ENCODE measurements at places on chromosomes 3 and 15. TPM values are rescaled to one million over a fixed set of nuclear protein-coding genes. Genes with fewer than 3 reads are reported as not detected.

BRK1 gene
- total RNA-seq = 82.6 TPM

HGD gene
- 0.73 TPM for total RNA-seq

OR5K2 gene
- not detected for total RNA-seq

DNA sequence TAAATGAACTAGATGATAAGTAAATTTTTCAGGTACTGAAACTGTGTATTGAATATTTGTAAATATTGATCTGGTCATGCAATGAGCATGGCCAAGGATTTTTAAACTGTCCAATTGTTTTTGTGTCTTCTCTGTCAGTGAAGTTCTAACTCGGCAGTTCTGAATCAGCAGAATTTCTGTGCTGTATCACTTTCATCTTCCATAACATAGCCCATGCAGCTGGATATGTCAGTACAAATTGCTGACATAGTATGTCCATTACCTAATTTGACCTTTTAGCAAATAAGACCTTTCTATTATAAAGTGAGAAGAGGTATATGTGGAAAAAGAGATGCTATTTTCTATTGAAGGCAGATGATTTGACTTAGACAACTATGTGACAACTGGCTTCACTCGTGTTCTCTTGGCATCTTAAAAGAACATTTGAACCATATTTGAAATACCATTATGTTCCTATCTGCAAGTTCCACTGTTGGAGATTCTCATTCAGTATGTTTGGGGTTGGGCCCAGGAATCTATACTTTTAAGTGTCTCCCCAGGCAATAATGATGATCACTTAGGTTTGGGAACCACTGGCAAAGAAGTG is 90.4 kb downstream of the CMSS1 start:
- no peak for DNase-seq

CHST13 gene
- total RNA-seq = 0.16 TPM

DNA sequence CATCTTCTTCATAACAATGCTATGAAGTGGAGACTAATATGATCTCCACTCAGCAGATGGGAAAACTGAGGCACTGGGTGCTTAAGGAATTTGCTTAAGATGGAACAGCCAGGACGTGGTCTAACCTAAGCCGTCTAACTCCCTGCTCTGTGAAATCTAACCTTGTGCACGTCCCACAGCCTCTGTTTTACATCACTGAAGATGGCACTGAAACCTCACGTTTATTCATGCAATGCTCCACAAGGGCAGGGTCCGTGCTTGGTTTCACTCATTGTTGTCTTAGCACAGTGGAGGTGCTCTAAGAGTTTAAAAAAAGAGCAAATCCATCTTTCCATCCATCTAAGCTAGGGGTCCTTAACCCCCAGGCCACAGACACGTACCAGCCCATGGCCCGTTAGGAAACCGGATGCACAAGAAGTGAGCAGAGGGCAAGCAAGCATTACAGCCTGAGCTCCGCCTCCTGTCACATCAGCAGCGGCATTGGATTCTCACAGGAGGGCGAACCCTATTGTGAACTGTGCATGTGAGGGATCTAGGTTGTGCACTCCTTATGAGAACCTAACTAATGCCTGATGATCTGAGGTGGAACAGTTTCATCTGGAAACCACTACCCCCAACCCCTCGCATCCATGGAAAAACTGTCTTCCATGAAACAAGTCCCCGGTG is 118.0 kb downstream of the FOXP1 start:
- DNase-seq = no peak

CPN2 gene
- 0.35 TPM for total RNA-seq

DNA sequence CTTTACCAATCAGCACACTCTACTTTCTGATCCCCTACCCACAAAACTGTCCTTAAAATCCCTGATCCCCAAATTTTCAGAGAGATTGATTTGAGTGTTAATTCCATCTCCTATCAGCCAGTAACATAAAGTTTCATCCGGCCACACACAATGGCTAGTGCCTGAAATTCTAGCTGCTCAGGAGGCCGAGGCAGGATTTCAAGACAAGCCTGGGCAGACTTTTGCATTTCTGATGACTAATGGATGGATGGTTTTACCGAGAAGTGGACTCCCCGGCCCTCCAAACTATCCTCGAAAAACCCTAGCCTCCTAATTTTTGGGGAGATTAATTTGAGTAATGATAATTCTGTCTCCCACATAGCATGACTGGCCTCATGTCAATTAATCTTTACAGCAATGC is 269.8 kb upstream of the POU1F1 start:
- no peak for DNase-seq

RPL29 gene
- total RNA-seq = 466 TPM

GRCh38 chr3:58038675-58039292 is 30.6 kb downstream of the FLNB start:
- DNase-seq = no peak

- DNase-seq = no peak
Measured at GRCh38 chr3:187080799-187081450, 58.4 kb downstream of the RPL39L start.

DCBLD2 gene
- total RNA-seq = 67.7 TPM

COLQ gene
- total RNA-seq = 41.7 TPM

- DNase-seq = no peak
Measured at GRCh38 chr3:60323651-60324050, 927.6 kb downstream of the FHIT start.

DNA sequence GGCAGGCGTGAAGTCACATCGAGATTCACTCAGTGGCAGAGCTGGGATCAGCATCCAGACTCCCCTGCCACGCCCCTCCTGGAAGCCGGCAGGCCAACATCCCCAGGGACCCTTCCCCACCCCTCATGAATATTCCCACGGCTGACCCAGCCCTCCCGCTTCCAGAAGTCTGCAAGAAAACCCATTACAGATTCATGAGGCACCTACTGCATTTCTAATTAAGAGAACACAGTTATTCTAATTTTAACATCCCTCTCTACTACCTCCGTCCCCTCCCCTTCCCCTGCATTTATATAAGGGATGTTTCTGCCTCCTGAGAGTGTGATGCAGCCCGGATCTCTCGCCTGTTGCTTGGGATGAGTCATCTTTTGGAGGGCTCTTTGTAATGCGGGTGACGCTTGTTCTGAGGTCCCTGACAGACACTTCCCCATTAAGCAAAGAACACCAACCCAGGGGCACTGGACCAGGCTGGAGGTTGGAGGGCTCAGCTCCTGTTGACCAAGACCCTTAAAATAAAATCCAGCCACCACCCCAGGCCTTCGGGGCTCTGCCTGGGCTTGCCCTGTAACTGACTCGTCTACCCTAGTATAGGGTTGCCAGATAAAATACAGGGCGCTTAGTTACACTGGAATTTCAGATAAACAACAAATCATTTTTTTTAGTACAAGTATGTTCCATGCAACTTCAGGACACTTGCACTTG is 118.7 kb downstream of the NUP210 start:
- no peak for DNase-seq

GRCh38 chr3:71444861-71445259 is 138.7 kb downstream of the FOXP1 start:
- no peak for DNase-seq

RYR3 gene
- total RNA-seq = 0.54 TPM

C3orf80 gene
- 0.94 TPM for total RNA-seq

GRCh38 chr15:79172032-79172481 is 81.5 kb upstream of the RASGRF1 start:
- no peak for DNase-seq

VEPH1 gene
- 0.78 TPM for total RNA-seq

GOLGA8G gene
- total RNA-seq = not detected

GRCh38 chr3:47476330-47476626 is 537 bp upstream of the SCAP start:
- DNase-seq = no peak

DNA sequence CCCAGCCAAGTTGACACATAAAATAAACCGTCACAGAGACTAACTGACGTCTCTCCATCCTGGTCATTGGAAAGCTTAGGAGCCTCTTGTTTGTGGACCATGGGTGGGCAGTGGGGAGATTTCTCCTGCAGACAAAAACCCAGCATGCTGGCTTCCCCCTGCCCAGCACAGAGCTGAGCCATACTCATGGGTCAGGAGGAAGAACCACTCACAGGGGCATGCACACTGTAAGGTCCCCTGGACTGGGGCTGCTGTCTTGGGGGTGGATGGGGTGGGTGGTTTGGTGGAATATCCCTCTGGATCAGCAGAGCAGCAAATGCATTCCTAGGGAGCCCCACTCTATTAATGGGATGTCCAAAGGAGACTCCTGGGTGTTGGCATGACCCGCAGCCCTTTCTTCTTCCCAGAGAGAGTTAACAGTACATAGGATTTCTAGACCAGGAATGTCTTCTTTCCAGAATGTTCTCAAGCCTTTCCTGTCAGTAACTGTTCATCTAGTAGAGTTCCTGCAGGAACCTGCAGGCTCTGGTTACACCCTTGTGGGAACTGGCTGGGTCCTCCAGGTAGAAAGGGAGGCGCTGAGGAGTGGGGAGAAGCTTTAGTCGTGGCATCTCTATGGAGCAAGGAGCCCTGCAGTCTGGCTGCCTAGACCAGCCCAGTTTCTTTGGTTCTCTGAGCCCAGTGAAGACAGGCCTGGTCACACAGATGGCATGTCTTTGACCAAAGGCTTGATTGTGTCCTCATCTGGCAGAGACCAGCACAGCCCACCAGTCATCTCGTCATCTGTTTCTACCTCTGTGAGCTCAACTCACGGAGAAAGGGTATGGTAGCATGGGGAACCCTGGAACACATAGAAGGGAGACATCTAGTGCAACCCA is 73.4 kb upstream of the PRR23C start:
- DNase-seq = peak; percentile 64

TTC21A gene
- 3.0 TPM for total RNA-seq

GRCh38 chr3:155790272-155790925 is 15.7 kb downstream of the C3orf33 start:
- DNase-seq = no peak

GRCh38 chr3:45188719-45189659 is 37.1 kb downstream of the TMEM158 start:
- DNase-seq = no peak

- no peak for DNase-seq
Measured at GRCh38 chr3:176692199-176692965, 504.9 kb downstream of the TBL1XR1 start.

DNA sequence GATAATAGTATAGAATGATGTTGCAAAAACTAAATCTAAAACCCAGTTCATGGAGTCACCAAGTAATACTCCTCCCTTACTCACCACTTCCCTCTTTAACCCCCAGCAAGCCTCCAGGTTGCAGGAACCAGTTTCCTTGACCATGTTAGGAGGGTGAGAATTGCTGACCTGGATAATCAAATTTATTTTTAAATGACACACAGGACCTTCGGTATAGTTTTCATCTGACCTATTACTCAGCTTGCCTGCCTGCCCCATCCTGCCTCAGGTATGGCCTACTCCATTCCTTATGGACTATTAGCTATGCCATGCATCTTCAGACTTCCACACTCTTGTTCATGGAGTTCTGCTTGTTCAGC is 883 bp downstream of the RTP4 start:
- DNase-seq = no peak

DNA sequence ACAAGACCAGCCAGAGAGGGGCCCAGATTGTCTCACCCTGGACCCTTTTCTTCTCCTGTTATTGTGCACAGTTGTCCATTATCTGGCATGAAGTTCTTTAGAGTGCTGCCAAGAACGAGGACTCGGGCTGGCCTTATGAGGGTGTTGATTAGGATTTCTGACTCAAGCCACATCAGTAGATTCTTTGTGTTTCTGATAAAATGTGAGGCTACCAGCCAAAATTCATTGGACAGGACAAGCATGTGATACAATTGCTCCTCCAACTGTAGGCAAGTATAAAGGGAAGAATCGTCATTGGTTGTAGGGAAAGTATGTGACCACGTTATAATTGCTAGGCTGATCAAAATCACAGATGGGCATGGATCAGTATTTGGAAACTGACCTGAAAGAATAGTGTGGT is 99.2 kb upstream of the TMC3 start:
- DNase-seq = no peak

- DNase-seq = no peak
Measured at GRCh38 chr3:56860939-56861338, 59.2 kb upstream of the ARHGEF3 start.

DNA sequence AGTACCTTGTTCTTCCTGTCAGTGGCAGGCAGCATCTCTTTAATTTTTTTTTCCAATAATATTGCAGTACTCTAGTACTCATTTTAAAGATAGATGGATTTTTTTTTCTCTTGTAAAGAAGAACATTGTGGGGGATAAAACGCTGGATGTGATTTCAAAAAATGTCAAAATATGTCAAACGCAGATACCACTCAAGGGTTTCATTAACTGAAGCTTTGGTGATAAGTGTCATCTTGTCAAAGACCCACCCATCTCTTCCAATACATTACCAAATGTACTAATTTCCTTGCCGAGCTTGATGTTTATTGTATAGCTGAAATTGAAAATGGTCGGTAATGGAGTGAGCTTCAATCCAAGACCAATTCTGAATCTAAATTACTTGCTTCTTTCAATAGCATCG is 332.4 kb upstream of the SOX2 start:
- DNase-seq = no peak

DNA sequence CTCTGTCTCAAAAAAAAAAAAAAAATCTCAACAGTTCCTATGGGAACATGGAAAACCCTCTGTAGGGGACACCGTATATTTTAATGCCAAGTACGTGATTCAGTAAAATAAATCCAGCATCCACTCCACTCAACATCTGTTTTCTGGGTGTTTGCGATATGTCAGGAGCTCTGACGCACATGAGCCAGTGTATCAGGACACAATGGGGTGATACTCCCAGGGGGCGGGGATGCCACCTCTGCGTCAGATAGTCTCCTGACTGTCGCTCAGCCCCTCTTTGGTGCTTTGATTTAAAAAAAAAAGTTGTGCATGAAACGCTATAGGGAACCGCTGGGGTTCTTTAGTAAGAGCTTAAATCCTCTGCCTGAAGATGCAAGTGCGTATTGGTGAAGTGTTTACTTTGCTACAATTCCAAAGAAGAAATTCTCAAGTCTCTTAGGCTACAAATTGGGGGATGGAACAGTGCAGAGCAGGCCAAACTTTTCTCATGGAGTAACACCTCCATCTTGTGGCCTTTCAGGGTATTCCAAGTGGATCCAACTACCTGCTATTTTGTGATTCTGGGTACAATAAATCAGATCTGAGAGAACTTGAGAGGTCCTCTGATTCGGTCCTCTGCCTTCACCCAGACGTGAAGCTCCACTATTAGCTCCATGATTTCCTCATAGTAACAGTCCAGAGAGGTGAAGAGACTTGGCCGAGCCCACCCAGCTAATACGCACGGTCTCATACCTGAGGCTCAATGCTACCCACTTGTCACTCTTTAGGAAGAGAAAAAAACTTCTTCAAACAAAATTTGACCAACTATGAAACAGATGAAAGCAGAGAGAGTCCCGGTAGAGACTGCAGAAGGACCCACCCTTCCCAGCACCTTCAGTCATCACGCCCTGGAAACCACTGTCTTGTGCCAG is 9.3 kb upstream of the NR2E3 start:
- no peak for DNase-seq

CNBP gene
- total RNA-seq = 458 TPM

MESP2 gene
- total RNA-seq = 0.19 TPM

All from cardiac septum (tissue), 1 donor.